NAMALWA (cell line): ENCODE measurements at places on chromosomes 12 and 14.

GRCh38 chr14:44955528-44955927, 6.2 kb downstream of the KLHL28 start:
- DNase-seq: no peak

DNA sequence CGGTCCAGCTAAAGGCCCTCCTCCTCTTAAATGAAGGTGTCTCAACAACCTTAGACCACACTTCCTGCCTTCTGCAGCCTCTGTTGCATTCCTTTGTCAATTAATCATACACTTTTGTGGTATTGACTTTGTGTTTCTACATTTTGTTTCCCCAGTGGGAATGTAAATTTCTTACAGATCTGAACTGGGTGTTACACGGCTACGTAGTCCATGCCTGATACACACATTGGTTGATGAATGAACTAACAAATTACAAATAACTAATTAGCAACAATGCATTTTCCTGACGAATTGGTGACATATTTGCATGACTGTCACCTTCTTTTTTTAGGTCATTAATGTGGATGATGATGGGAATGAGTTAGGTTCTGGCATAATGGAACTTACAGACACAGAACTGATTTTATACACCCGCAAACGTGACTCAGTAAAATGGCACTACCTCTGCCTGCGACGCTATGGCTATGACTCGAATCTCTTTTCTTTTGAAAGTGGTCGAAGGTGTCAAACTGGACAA, 15.2 kb upstream of the CCT2 start:
- no peak for DNase-seq

GRCh38 chr12:40105265-40105514, 691 bp downstream of the SLC2A13 start:
- DNase-seq: no peak

DNA sequence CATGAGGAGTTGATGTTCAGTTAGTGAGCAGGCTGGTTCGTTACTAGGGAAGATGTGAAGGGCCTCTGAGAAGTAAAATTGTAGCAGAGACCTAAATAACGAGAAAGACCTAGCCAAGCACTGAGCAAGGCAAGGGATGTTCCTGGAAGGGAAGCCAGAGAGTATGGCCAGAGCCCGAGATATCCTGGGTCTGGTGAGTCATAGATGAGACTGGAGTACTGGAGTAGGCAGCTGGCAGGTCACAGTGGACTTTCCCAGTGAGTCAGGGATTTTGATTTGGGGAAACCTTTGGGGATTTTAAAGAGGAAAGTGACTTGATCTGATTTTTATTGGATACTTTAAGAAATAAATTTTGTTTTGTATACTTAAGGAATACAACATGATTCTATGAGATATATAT, 369.0 kb downstream of the DIO2 start:
- DNase-seq: no peak

DNA sequence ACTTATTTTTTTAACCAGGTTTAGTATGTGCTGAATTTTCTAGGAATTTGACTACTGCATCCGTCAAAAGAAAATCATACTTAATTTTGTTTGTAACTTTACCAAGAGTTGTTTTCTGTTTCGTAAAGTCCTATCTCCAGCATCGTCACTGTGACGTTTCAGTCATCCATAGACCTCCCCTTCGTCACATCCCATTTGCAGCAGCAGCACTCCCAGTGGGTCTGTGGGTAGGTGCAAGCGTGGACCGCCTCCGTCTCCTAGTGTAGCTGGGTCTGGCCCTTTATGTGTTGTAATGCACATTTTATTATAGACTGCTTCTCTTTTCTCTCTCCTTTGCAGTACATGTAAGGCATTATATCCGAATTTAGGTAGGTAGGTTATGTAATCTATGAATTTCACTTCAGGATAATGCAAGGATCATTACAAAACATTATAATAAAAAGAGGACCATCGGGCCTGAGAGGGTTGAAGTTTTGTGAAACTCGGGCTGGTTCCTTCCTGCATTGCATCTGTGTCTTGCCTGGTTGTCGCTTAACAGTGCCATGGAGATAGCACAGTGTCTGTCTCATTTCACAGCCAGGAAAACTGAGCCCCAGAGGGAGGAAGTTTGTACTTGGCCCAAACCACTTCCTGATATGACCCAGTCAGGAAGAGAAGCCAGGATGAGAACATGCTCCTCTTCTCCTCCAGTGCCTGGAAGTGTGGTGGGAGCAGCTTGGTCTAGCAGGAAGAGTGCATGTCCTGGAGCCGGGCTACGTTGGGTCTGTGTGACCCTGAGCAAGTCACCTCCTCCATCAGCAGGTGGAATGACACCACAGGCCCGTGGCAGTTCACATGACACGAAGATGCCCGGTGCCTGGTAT, 41.3 kb downstream of the EVL start:
- DNase-seq: no peak

- no peak for DNase-seq
Observed at GRCh38 chr12:13816394-13816793, 165.0 kb downstream of the GRIN2B start.

GRCh38 chr12:131725503-131725902, 14.6 kb downstream of the SFSWAP start:
- no peak for DNase-seq

DNA sequence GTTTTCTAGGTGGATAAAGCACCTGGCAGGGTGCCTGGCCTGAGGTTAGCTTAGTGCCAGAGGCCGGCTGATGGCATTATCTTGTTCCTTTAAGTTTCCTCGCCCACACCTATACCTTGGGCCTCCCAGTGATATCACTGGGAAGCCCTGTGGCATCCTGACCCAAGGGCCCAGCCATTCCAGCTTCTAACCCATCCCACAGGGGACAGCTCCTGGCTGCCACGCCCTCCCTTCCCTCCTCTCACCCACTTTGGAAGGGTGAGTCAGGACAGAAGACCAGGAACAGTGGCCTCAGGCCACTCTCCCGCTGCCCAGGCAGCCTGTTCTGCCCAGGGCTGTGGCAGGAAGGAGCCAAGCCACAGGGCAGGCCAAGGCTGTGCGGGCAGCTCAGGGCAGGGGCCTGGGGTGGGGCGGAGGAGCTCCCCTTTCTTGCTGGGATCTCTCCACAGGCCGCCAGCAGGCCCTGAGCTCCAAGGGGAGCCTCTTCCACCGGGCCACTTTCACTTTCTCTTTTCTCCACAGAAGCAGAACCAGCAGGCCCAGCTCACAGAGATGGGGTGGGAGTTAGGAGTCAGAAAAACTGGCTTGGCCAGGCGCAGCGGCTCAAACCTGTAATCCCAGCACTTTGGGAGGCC, 75.1 kb downstream of the IRF2BPL start:
- peak; percentile 46 for DNase-seq

- DNase-seq: no peak
Observed at GRCh38 chr12:20602641-20603391, 92.3 kb upstream of the SLCO1C1 start.
